LHCN-M2 (cell line): ENCODE measurements at places on chromosomes 7 and 10. TPM values are rescaled to one million over a fixed set of nuclear protein-coding genes. Genes with fewer than 3 reads are reported as not detected.

- DNase-seq: no peak
Observed at GRCh38 chr7:22566592-22566991, 66.6 kb upstream of the STEAP1B start.

Gene MYL10
- total RNA-seq: 0.34 TPM in 1 of 2 replicates, not detected in the other

Gene MTG1
- total RNA-seq: 25.3 and 28.5 TPM in 2 replicates

Gene MRLN
- total RNA-seq: not detected in 2 replicates

- DNase-seq: no peak
Observed at GRCh38 chr7:150982351-150982750, 4.2 kb upstream of the KCNH2 start.

DNA sequence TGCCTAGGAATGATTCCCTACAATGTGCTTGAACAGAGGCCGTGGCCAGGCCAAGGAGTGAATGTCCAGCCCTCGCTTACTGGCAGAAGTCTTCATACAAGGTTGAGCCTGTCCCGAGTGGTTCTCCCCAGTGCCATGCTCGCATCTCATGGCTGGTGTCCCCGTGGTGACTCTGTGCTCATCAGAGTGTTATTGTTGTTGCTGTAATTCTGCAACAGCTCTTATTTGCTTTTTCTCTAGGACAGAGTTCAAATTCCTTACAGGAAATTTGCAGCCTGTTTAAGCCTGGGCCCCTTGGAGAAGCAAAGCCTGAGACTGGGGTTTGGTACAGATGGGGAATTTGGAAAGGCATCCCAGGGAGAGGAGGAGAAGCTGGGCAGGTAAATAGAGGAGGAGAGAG, 157.7 kb upstream of the PRR15 start:
- DNase-seq: no peak

- DNase-seq: no peak
Observed at GRCh38 chr10:12165036-12165435, 30.7 kb downstream of the NUDT5 start.

Gene ODAD2
- total RNA-seq: 0.06 and 0.52 TPM in 2 replicates

DNA sequence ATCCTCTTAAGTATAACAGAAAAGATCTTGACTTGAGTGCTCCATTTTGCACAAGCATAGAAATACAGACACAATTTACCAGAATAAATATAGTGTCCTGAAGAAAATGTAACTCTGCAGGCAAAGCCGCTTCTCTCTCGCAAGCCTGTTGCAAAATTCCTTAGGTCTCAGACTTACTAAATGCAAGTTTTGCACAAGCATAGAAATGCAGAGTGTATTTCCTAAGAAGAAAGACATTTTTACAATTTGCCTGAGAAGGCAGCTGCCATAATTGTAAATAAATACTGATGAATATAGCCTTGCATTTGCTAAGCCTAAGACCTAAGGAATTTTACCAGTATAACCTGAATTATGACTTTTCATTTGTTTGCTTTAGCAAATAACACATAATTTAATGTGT, 67.1 kb downstream of the AGMO start:
- DNase-seq: no peak

- DNase-seq: no peak
Observed at GRCh38 chr7:41052201-41052600, 650.7 kb downstream of the INHBA start.

Gene ACTL6B
- total RNA-seq: not detected in 2 replicates

Gene STAG3
- 0.23 and 0.96 TPM in 2 replicates for total RNA-seq

DNA sequence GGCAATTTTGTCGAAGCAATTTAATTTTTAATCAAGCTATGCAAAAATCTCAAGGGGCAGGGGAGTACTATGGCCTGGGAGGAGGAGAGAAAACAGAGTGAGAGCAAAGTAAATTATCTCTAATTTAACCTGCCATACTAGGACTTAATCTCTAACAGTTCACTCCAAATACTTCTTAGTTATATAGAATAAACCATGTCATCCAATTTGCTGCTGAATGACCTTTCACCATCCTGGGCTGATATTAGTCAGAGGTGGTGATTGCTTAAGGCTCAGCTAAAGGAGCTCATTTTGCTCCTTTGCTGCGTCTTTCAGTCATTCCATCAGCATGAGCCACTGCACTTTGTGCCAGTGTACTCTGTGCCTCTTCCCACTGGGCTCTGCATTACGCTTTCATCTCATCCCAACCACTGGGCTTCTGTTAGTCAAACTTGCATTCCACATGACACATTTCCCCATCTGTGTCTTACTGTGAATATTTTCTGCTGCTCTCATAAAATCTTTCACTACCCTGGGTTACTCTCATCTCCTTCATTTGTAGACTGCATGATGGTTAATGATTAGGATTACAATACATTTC, 84.3 kb downstream of the CD36 start:
- DNase-seq: peak; percentile 100

- DNase-seq: no peak
Observed at GRCh38 chr10:19048891-19049290, 290 bp downstream of the MALRD1 start.

DNA sequence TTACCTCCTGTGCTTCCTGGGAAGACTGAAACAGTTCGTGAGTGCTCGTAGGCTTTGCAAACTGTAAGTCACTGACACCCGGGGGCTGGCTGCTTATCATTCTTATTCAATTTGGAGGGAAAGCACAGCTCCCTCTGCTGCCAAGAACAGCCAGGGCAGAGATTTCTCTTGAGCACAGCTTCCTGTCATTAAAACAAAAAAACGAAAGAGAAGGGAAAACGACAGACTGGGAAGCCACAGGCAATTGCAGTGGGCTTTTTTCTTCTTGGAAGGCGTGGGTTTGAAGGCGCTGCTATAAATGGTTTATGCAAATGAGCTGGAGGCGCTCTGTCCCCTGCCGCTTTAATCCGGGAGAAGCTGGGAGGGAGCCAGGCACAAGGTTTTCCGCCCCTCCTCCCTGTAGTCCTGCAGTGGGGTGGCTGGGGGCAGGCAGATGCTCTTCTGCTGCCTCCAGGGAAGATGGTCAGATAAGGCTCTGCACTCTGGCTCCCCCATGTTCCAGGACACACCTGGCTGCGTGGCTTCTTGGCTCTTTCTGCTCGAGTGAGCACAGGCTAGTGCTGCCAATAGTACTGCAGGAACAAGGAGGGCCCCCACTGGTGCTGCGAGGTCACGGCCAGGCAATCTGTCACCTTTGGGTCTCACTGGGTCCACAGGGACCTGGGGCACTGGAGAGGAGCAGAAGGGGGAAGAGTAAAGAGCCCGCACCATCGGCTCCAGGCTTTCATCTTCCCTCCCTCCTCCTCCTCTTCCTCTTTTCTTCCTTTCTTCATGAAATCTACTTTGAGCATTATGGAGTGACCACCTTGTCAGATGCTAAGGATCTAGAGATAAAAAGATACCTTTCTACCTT, 49.5 kb downstream of the NEURL1 start:
- peak; percentile 54 for DNase-seq
